ENCODE measurements at places on chromosomes 6 and 20.

GRCh38 chr6:7730001-7730783 is 4.3 kb downstream of the BMP6 start:
- DNase-seq: no peak

DNA sequence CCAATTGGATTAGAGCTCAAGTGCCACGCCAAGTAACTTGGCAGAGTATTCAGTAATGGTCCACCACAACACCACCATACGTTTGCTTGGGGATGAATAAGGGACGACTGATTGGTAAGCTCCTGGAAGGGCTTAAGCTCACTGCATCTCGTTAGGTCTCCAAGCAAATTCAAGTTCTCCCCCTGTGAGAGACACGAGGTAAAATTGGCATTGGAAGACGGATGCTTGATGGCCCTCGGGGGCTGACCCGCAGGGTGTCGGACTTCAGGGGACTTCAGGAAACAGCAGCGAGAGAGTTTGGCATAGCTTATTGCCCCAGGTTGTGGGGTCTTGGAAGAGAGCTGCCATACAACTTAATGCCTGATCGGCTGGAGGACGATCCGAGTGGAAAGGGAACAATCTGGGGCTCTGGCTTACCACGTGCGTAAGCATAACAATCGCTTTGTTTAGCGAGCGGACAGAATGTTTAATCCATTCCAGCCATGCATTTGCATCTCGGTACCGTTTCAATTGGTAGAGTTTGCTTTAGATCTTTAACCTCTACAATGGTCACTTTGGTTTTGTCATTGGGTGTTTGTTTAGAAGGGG is 4.8 kb upstream of the ZNFX1 start:
- DNase-seq: no peak

GRCh38 chr6:113103634-113104361 is 753.3 kb upstream of the MARCKS start:
- DNase-seq: no peak

GRCh38 chr6:72784581-72784980 is 162.7 kb downstream of the KCNQ5 start:
- DNase-seq: no peak

DNA sequence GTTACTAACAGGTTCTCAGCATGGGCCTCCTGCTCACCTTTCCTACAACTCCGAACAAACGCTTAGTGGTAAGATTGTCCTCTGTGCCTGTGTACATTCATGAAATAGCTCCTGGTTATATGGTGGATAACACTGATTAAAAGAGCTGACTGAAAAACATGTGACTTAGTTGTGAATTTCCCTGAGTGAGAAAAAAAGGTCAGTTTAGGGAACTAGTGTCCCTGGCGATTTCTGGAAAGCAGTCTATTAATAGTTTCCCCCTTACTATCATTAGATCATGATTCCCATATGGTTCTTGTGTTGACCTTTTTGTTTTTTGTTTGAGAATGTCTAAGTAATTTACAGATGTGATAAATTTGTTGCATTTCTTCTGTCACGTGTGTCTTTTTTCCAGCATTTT is 15.6 kb downstream of the SNRPC start:
- DNase-seq: no peak

DNA sequence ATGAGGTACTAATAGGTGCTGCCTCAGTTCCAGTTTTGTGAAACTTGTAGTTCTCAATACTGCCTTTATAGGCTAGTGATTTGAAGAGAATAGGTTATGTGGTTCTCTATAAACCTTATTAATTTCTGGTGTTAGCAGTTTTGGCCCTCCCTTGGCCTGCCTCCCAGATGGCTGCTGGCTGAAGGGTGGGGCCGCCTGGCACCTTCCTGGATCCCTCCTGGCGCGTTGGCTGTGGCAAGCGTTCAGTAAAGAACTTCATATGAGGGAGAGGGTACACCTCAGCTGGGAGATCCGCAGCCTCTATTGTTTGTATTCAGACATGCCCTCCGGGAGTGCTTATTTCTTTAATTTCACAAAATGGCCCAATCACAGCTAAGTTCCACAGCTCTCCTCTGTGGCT is 51.9 kb downstream of the FAM120B start:
- no peak for DNase-seq

- no peak for DNase-seq
Measured at GRCh38 chr6:65818576-65818975, 111.5 kb upstream of the EYS start.

- DNase-seq: no peak
Measured at GRCh38 chr20:60345106-60345505, 386.9 kb downstream of the CDH26 start.

- no peak for DNase-seq
Measured at GRCh38 chr6:141783585-141783984, 349.1 kb upstream of the GJE1 start.

DNA sequence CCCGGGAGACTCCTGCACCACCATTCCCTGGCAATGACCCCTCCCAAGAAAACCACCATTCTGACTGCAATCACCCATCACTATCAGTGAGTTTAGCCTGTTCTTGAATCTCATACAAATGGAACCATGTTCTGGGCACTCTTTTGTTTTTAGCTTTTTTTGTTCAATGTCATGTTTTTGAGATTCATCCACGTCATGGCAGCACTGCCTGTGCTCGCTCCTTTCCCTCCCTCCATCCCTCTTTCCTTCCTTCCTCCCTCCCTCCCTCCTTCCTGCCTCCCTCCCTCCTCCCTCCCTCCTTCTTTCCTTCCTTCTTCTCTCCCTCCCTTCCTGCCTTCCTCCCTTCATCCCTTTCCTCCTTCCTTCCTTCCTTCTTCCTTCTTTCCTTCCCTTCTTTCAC is 44.4 kb upstream of the PMEPA1 start:
- no peak for DNase-seq

DNA sequence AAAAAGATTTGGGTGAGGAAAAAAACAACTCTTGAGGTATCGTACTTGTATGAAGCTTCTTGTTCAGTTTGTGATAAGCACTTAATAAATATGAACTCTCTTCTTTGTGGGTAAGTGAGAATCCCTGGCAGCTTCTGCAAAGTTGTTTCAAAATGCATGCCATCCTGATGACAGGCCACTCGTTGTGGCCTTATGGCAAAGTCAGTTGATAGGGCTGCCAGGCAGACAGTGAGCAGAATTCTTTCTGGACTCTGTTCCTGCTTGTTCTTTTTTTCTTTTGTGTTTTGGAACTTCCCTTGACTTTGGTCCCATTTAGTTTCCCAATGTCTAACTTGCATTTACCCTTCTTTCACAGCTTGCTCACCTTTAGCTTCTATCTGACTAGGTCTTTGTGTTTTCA is 983.5 kb upstream of the FLRT3 start:
- DNase-seq: no peak

GRCh38 chr6:33700391-33701050 is 11.0 kb downstream of the UQCC2 start:
- DNase-seq: no peak

GRCh38 chr20:49694450-49695071 is 19.1 kb downstream of the B4GALT5 start:
- no peak for DNase-seq

GRCh38 chr6:131068165-131068564 is 5.1 kb upstream of the EPB41L2 start:
- no peak for DNase-seq

GRCh38 chr6:157811476-157812173 is 11.4 kb upstream of the SNX9 start:
- no peak for DNase-seq

GRCh38 chr20:56361900-56362299 is 3.1 kb downstream of the FAM210B start:
- DNase-seq: no peak

Data from NCI-H2107 (cell line).